ENCODE measurements at places on chromosomes 6 and 20.

DNA sequence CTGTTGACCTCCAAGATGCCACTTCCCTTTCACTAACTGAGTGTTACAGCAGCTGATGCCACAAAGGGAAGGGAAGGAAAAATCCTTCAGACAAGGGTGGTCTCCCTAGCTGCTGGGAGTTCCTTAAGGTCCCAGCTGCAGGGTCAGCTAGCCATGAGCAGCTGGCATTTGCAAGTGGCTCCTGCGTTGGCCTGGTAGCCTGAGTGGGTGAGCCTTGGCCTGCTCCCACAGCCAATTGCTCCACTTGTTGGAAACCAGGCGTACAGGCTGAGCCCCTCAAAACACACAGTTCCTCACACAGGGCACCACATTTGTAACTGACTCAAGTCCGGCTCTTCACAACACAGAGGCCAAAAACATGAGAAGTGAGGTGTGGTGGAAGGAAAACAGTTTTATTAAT is 16.7 kb downstream of the TTK start:
- DNase-seq: no peak

DNA sequence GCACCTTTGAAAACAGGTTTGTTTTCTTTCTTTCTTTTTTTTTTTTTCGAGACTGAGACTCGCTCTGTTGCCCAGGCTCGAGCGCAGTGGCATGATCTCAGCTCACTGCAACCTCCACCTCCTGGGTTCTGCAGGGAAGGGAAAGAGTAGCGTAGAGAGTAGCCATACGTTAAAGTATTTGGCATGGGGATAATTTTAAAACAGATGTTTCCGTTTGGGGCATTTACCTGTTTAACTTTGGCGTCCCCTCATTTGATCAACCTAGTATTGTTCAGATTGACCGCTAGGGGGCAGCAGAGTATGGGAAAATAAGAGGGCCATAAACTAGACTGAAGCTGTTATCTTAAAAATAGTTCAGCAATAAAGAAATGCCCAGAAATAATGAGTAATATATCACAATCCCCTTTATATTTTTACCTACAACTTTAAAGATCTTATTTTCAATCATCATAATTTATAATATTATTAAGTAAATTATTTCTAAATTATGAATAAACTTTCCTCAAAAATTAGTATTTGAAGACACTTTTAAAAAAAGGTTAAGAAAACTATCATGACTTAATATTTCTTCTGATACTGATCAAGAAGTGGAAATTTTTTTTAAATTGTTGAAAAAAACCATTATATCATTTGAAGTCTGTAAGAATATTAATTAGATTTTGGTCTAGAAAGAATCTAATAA is 7.6 kb upstream of the TAAR9 start:
- DNase-seq: peak; percentile 69

- no peak for DNase-seq
Measured at GRCh38 chr6:149334682-149335160, 17.2 kb downstream of the TAB2 start.

DNA sequence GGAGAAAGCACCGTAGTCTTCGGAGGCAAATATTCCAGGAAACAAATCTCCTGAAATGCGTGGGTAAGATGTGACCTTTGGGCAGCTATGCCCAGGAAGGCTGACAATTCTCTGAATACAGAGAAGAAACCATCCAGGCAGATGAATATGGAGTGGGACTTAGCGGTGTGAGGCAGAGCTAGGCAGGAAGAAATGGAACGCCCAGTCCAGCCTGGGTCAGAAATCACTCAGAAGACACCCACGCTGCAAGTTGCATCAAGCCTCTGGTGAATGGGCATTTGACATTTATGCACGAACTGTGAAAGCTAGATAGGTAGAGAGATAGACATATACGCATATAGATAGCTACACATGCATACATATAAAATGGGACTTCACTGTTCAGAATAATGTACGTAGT is 498.5 kb downstream of the QKI start:
- no peak for DNase-seq

GRCh38 chr6:14135893-14136539 is 18.4 kb downstream of the CD83 start:
- DNase-seq: no peak

- no peak for DNase-seq
Measured at GRCh38 chr6:51019806-51020205, 201.1 kb downstream of the TFAP2B start.

GRCh38 chr6:99270030-99270429 is 79.4 kb downstream of the FAXC start:
- no peak for DNase-seq

DNA sequence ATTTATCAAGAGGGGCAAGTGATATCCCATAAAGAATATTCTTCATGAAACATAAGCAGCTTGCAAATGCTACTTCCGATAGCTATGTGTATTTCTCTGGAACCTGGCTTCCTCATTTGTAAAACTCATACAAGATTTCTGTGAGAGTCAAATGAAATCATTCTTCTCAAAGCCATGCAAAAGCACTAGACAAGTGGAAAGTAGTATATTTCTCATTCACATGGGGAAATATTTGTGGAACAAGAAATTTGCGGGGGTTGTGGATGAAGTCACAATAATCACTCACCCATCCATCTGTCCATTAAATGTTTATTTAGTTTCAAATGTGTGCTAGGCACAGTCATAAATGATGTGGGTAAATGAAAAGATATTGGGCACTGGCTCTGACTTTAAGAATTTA is 150.5 kb downstream of the IPCEF1 start:
- no peak for DNase-seq

All from CD4-positive, alpha-beta T cell treated with Interleukin-12 subunit alpha and Interleukin-12 subunit beta, for 1 hour (primary cell).